AG09319 (cell line): ENCODE measurements at places on chromosomes 12 and 14.

- DNase-seq = peak; percentile 1
Observed at GRCh38 chr12:16189849-16190248, 87.6 kb downstream of the SLC15A5 start.

- no peak for DNase-seq
Observed at GRCh38 chr12:49956663-49957569, 4.8 kb upstream of the AQP5 start.

DNA sequence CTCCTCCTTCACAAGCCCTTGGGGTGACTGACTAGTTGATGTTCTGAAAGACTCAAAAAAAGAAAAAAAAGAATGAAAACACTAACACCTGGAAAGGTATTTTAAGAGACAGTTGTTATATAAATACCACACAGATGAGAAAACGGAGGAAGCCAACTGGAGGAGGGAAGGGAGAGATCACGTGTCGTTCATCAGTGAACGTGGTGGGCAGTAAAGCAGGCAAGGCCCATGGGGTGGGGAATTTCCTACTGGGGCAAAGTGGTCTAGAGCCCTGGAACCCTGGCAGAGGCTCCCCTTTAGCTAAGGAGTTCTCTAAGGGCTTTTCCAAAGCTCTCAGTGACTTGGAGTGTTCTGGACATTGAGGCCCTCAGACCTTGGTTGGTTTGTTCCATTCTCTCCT lies 169.7 kb downstream of the CALM1 start:
- DNase-seq = no peak

- DNase-seq = peak; percentile 35
Observed at GRCh38 chr12:132597333-132598316, 12.8 kb downstream of the LRCOL1 start.

DNA sequence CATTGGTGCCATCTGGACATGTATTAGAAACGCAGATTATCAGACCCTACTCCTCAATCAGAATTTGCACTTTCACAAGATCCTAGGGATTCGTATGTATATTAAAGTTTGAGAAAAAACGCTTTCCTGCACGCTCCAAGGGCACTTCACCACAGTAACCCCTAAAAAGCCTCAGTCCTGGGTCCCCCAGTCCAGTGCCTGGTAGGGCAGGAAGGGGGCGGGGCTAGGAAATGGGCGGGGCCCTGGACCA lies 369 bp downstream of the DEPDC4 start:
- DNase-seq = no peak

DNA sequence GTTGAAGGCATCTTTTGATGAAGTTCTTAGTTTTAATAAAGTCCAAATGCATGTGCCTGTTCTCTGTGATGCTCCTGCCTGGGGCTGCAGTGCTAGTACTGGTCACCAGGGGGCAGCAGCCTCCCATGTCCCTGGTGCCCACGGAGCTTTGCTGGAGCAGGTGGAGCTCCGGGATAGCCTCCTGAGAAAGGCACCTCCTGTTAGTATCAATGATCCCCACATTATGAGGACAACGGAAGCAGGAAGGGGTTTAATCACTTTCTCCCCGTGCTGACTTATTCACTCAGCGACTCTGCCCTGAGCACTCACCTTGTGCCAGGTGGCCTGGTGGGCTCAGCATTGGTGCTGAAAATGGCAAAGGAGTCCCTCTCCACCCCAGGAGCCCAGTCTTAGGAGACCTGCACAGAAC lies 123.0 kb upstream of the PZP start:
- peak; percentile 14 for DNase-seq

DNA sequence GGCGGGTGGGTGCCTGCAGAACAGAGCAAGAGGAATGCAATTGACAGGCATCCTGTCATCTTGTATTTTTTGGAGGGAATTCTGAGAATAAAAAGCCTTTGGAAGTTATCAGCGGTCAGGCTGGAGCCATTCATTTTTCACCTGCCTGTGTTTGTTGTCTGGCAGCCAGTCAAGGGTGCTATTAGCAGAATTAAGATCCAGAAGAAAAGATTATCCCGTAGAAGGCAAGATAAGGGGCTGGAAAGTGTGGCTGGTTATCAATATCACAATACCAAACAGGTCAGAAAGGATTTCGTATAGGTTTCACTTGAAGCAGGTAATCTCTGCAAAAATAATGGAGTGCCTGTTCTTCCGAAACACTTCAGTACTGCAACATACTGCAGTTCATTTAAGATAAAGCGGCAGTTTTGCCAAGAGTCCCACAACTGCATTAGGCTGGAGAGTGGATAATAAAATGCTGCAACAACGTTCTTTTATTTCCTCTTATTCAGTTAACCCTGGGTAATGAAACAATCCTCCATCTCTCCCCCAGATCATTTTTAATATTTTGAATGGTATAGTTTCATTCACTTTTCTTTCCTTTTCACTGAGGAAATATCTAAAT lies 171.2 kb upstream of the CDKN3 start:
- no peak for DNase-seq

GRCh38 chr12:62679608-62680007 lies 213.0 kb downstream of the MON2 start:
- DNase-seq = no peak

- no peak for DNase-seq
Observed at GRCh38 chr14:94961386-94962165, 191.7 kb upstream of the GSC start.

DNA sequence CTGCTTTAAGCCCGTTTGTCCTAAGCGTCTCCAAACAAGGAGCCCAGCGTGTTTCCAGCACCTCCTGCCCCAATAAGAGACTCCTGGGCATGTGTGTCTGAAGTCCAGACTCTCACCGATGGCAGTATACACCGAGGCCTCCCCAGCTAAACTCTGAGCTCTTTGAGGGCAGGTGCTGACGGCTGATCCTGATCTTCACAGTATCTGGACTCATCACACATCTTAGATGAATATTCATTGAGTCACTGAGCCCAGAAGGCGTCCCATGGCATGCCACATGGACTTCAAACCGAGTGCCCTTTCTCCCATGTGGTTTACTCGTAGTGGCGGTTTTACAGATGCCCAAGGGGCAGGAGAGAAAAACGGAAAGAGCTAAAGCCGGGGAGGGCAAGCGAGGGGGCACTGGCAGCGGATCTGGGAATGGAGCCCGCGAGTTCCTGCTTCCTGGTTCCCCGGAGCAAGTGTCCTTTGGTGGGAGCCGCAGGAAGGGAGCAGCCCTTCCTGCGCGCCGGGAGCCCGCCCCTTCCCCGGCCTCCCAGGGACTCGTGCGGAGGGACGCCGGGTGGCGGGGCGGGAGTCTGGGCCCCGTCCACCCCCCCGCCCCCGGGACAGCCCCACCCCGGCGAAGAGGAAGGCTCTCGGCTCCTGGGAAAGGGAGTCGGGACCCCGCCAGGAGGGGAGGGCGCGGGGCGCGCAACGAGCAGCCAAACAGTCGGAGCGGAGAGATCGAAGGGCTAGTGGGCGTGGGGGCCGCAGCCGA lies 585 bp upstream of the TEAD4 start:
- DNase-seq = peak; percentile 37

DNA sequence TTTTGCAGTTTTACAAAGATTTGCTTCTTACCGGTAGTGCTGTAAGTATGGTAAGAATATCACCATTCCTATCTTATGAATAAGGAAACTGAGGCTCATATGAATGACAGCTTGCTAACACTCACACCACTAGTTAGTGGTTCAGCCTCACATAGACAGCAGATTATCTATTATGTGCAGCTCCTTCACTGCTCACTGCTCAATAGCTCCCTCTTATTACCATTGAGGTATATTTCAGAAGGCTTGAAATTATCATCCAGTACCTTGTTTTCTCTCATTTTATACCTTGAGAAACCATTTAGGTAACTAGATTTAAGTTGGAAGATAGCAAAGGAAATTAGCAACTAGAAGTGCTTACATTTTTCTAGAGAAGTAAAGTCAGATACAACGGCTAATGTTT lies 15.5 kb downstream of the RIC8B start:
- DNase-seq = no peak

- DNase-seq = no peak
Observed at GRCh38 chr12:132773077-132773955, 11.7 kb upstream of the ANKLE2 start.

DNA sequence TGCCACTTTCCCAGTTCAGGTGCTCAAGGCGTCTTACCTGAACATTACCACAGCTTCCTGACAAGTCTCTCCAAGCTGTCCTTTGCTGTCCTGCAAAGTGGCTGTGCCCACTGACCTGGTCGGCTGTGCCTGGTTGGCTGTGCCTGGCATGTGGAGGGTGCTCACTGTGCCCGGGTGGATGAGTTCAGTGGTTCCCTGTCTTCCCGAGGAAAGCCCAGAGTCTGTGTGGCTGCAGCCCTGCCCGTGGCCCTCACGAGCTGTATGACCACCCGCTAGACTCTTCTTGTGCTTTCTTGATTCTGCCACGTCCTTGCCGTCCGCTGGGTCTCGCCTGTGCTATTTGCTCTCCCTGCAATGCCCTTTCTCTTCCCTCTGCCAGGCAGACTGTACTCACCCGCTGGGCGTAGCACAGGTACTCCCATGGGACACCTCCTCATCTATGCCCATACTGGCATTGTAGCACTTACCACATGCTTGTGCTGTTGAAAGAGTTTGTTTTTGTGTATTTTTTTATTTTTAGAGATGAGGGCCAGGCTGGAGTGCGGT lies 95.9 kb downstream of the TSPAN9 start:
- DNase-seq = no peak
